ENCODE measurements at places on chromosomes 1 and 21.

DNA sequence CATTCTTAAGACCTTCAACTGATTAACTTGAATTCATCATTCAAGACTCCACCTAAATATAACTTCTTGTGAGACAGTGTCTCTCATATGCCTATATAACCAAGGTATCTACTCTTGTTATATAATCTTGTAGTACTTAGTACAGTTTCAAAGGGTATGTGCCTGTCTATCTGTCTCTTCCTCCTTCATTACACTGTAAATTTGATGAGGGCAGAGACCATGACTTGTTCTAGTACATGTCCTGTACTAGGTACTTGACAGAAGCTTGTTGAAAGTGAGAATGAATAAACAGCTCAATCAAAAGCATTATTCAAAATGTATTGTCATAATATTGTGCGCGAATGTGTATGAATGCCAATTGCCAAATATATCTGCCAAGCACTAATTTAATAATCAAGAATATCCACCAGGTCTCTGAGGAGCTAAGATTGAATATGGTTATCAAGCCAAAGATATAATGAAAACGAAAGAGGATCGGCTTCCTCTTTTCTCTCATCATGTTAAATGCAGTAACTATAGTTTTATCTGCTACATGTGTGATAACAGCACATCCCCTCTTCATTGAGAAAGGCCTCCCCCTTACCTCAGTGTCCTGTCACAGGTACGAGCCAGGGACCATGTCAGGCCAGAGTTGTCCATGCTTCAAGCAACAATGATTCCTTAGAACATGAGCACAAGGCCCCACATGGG lies 117.3 kb downstream of the UCHL5 start:
- no peak for DNase-seq

DNA sequence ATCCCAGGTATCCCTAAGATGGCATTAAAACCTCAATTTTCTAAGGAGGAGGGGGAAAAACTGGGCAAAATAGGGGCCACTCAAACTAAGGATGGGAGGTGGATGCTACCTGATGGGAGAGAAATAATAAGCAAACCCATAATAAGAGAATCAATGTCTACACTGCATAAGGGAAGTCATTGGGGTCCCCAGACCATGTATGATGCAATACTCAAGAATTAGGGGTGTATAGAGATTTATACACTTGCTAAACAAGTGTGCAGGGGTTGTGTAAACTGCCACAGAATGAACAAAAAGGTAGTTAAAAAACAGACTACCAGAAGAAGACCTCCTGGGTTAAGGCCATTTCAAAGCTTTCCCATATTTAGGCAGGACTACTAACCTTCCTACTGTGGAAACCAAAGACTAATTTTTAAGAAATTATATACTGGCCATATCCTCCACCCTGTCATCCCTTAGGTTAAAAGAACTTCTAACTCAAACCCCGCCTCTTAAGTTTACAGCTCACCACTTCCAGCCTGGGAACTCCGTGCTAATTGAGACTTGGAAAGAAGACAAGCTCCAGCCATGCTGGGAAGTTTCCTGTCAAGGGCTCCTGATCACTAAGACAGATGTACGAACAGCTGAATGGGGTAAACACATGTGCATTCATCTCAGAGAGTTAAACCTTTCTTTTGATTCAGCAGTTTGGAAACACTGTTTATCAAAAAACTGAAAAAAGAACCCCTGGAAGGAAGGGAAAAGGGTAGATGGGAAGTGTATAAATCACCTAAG lies 64.4 kb upstream of the TLR5 start:
- no peak for DNase-seq

DNA sequence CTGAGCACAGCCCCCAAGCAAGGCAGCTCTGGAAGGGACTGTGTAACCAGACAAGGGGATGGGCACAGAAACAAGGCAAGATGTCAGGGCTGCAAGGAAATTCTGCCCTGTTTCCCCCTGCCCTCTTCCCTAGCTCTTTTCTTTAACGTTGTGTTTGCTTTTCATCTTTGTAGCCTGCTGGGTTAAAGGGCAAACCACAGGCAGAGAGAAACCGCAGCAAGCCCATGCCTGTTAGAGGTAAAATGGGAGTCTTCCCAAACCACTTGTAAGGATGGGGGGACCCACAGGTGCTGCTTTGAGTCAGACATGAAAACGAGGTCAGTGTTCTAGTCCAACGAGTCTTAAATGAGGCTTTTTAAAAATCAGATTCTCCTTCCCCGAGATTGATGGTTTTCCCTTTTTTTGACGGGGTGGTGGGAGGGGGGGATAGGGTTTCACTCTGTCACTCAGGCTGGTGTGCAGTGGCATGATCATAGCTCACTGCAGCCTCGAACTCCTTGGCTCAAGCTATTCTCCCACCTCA lies 13.3 kb downstream of the TGFBR3 start:
- peak; percentile 67 for DNase-seq

DNA sequence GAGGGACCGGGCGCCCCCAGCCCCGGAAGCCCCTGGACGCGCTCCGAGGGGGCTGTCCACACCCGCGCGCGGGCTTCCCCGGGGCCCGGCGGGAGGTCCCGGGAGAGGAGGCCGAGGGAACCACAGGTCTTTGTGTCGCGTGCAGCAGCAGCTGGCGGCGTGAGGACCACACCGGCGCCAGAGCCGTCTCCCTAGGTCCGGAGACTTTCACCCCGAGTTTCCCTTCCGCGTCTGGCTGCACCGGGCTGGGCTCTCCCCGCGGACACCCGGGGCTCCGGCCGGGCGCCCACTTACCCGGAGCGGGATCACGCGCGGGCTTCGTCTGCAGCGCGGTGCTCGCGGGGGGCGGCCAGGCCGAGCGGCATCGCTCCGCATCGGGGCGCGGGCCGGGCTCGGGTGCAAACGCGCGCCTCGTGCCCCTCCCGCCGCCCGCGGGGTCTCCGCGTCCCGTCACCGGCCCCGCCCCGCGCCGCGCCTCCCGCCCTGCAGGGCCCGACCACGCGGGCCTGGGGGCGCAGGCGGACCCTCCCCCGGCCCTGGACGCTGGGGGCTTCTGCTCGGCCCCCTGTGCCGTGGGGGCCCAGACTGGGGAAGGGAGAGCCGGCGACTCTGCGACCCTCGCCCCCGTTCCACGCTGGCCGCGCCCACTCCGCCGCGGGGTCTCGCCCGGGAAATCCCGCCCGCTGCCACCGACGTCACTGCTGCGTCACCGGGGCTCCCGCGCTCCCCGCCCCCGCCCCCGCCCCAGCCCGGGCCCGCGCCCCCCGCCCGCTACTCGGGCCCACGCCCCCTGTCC lies at the start of gene GNG4:
GNG4 (minus strand) TSS at position 417 of the 796 bp plus-strand sequence. CDS start 65,946 bp downstream, outside the sequence.
- DNase-seq, result peak; percentile 13

DNA sequence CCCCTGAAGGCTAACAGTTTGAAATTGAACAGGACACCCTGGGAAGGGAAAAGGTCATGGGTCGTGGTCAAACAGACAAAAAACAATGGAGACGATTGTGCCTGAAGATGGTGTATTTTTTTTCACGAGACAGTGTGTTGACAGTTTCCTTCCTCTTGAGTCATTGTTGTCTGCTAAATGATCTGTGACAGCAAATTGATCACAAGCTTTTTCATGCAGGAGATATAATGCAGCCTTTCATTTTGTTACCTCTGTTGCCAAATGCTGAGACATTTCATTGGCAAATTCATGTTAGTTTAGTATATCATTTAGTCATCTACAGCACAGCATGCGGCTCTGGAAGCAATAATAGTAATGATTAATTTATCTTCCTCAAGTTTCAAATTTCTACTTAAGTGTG lies 27.7 kb downstream of the UBE2U start:
- DNase-seq, result no peak

- no peak for DNase-seq
Observed at GRCh38 chr1:115908565-115909274, 67.6 kb upstream of the SLC22A15 start.

DNA sequence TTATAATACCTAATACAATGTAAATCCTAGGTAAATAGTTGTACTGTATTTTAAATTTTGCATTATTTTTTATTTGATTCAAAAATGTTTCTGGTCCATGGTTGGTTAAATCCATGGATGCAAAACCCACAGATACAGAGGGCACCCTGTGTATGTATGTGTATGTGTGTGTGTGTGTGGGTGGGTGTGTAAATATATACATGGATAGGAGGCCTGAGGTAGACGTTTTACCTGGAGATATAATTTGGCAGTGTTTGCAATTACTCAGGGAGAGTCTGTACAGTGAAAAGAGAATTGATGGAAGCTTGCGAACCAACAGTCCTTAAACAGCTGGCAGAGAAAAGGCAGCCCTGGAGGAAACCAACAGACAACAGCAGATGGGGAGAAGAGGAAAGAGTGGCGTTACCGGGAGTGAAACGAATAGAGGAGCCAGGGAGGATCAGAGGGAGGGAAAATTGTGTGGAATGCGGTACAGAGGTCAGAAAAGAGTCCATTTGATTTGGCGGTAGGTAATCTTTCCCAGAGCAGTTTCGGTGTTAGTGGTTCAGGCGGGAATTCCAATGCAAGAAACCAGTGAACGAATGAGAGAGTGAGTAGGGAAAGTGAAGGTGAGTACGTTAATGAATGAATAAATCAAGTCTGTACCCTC lies 47.9 kb upstream of the NBL1 start:
- no peak for DNase-seq

DNA sequence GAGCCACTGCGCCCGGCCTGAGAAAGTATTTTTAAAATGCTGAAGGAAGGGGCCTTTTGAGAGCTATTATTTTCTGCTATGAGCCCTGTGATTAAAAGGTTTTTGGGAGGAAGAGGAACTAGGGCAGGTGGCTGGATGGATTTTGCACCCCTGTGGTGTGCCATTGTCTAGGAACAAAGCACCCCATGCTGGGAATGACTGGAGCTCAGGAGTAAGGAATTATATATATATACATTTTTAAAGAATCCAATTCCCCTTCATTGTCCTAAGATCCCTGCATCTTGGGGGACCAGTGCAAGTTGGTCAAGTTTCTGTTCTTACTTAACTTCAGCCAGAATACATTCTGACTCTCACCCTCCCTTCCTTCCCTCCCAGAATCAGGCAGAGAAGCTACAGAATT lies 91.6 kb downstream of the ZNF648 start:
- no peak for DNase-seq

DNA sequence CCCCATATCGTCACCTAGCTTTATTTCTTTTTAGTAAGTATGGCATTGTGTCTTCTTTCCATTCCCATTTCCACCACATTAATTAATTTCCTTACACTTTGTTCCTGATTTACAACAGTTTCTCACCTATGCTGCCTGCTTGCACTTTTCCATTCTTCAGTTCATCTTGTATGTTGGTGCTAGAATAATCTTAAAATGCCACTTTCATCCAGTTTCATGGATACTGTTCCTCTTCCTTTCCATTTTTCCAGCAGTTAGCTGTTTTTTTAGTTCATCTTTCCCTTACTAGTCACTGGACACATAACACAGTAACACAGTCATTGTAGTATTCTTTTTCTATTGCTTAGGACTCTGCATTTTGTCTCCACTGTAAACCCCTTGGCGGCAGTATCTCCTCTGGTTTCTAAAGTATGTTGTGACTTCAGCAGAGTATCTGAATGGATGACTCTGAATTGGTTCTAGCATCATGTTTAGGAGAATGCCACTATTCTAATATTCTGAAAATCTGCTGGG lies 2.1 kb downstream of the CDC7 start:
- DNase-seq, result no peak

- no peak for DNase-seq
Observed at GRCh38 chr1:189675712-189676244, 801.9 kb downstream of the BRINP3 start.
